ENCODE measurements at places on chromosomes 7 and 10.
A peak's percentile ranks its signal among the peaks of the same experiment; 100 is the strongest.

DNA sequence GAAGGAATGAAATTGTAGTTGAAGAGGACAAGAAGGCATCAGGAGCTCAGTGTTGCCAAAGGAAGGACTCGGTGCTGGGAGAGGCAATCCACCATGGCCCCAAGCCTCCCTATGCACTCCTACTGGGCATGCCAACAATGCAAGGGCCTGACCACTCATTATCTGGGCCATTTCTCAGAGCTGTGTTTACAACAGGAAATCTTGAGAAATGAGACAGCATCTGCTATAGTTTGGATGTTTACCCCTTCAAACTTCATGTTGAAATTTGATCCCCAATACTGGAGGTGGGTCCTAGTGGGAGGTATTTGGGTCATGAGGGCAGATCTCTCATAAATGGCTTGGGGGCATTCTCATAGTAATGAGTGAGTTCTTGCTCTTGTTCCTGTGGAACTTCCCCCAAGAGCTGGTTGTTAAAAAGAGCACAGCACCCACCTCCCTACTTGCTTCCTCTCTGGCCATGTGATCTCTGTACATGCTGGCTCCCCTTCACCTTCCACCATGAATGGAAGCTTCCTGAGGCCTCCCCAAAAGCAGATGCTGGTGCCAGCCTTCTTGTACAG, 50.8 kb upstream of the AOAH start:
- H3K4me1 ChIP-seq = no peaks in the 10 kb centered on the region
- H3K27ac ChIP-seq = no peak overlapping the region
- H3K27me3 ChIP-seq = no peaks in the 10 kb centered on the region
- H3K4me3 ChIP-seq = no peak overlapping the region
- DNase-seq = no peak
- H3K36me3 ChIP-seq = no peaks in the 10 kb centered on the region

GRCh38 chr10:85012305-85012704, 683.9 kb downstream of the CCSER2 start:
- no peaks in the 10 kb centered on the region for H3K4me1 ChIP-seq
- no peak overlapping the region for H3K27ac ChIP-seq
- H3K4me3 ChIP-seq = no peak overlapping the region
- DNase-seq = no peak
- H3K36me3 ChIP-seq = no peaks in the 10 kb centered on the region
- H3K27me3 ChIP-seq = no peaks in the 10 kb centered on the region

DNA sequence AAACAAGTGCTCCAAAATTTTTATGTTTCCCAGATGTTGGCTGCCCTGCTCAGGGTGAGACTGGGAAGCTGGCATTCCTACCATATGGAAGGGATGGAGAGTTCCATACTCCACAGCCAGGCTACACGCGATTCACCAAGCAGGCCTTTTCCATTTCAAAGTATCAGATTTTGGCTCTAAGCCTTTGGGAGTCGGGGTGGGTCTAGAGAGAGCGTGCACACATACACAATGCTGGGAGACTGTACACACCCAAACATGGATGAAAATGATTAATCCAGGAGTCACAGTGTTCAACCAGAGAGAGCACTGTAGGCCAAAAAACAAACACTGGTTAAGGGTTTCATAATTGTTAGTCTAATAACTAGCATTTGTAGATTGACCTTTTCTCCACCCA, 295.0 kb downstream of the BICC1 start:
- no peak overlapping the region for H3K27ac ChIP-seq
- DNase-seq = no peak
- H3K4me3 ChIP-seq = no peak overlapping the region
- H3K36me3 ChIP-seq = no peaks in the 10 kb centered on the region
- no peaks in the 10 kb centered on the region for H3K4me1 ChIP-seq
- no peaks in the 10 kb centered on the region for H3K27me3 ChIP-seq

DNA sequence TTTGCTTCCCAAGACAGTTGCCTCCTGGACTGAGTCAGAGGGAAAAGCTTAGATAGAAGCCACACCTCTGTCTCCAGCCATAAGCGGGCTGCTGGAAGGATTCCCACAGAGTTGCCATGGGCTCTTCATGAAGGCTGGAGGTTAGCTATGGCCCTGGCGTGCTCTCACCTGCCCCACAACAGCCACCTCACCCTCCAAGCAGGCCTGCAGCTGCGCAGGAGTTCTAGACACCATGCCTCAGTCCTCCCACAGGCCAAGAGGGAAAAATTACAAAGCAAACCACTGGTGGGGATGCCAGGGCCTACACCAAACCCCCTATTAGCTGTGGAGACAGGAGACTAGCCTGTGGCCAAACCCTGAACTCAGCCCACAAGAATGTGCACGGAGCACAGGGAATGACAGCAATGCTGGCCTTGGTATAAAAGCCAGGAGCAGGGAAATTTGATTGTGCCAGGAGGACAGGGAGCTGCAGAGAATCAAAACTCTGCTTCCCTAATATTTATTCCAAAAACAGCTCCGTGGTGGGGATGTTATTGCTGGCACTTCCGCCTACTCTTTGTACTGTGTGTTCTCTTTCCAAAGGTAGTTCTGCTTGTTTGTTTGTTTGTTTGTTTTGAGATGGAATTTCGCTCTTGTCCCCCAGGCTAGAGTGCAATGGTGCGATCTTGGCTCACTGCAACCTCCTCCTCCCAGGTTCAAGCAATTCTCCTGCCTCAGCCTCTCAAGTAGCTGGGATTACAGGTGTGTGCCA, 60.3 kb upstream of the STK17A start:
- H3K36me3 ChIP-seq = no peaks in the 10 kb centered on the region
- H3K4me3 ChIP-seq = no peak overlapping the region
- H3K27me3 ChIP-seq = no peaks in the 10 kb centered on the region
- DNase-seq = no peak
- no peak overlapping the region for H3K27ac ChIP-seq

DNA sequence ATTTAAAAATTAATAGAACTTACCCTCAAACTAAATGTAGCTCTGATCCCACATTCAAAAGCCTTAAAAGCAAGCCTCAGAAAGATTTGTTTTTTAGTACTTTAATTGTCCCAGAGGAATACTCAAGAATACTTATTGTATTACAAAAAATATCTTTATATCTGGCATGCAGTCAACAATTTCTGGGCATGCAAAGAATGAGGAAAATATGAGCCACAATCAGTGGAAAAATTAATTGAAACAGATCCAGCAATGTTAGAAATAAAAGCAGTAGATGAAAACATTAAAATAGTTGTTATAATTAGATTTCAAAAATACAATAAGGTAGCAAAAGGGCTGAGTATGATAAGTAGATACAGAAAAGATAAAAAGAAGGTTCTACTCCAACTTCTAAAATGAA, 154.7 kb downstream of the PON1 start:
- H3K36me3 ChIP-seq = no peaks in the 10 kb centered on the region
- H3K4me1 ChIP-seq = no peaks in the 10 kb centered on the region
- H3K27ac ChIP-seq = no peak overlapping the region
- H3K4me3 ChIP-seq = no peak overlapping the region
- no peak for DNase-seq

DNA sequence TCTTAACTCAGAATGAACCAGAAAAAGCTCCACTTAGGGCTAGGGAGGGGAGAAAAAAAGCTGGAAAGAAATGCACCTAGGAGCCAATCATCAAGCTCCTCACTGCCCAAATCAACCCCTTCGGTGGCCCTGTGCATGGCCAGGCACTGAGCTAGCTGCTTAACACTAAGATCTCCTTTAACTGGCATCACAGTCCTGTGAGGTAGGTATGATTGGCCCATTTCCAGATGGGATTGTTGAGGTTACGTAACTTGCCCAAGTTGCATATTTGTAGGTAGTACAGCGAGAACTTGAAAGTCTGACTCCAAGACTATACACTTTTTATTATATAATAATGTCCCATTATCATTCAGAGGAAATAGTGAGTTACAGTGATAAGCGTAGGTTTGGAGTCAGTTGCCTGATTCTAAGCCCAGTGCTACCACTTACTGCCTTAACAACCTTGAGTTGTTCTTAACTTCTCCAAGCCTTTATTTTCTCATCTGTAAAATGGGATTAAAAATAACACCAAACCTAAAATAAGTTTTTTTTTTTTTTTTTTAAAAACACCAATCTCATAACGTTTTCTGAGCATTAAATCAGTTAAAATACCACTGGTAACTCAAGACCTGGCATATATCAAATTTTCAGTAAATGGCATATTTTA, 37.2 kb upstream of the ACSL5 start:
- no peak for DNase-seq
- H3K27me3 ChIP-seq = no peaks in the 10 kb centered on the region
- no peak overlapping the region for H3K4me3 ChIP-seq

DNA sequence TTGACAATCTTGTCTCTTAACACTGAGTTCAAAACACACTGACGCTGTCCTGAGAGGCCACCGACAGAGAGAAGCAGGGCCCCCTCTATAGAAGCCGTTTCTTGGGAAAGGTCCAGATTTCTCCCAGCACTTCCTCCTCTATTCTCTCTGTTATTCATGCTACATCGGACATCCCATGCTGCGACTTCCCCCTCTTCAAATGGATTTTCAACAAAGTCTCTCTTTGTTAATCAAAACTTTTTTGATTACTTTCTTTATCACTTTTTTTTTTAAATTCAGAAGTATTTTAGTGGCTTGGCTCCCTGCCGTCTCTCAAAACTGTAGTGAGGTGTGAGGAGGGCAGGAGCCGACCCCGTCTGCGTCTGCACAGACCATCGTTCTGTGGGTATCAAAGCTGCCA, 298.9 kb upstream of the PITRM1 start:
- no peak for DNase-seq
- peak overlapping the region; percentile 77 for H3K27ac ChIP-seq
- H3K36me3 ChIP-seq = no peaks in the 10 kb centered on the region
- H3K27me3 ChIP-seq = no peaks in the 10 kb centered on the region
- H3K4me1 ChIP-seq = peaks cover 49% of the 10 kb centered on the region
- H3K4me3 ChIP-seq = no peak overlapping the region

Measured in gastrocnemius medialis (tissue), 4 donors.